Adipocyte (in vitro differentiated cells): ENCODE measurements at places on chromosomes 7 and 10.

DNA sequence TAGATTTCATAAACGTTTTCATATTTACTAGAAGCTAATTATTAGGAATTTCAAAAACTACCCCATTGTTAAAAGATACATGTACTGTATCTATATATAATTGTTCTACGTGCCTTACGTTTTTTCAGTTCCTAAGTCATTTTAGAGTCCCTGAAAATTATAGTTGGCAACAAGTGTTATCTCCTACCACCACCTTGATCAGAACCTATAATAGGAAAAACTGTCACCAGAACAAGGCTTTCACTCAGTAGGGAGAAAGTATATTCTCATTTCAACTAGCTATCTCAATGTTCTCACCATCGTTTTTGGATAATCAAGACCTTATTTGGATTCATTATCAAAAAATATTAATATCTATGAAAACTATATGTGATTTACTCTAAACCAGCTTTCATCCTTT is 107.7 kb downstream of the CPEB3 start:
- DNase-seq: no peak

DNA sequence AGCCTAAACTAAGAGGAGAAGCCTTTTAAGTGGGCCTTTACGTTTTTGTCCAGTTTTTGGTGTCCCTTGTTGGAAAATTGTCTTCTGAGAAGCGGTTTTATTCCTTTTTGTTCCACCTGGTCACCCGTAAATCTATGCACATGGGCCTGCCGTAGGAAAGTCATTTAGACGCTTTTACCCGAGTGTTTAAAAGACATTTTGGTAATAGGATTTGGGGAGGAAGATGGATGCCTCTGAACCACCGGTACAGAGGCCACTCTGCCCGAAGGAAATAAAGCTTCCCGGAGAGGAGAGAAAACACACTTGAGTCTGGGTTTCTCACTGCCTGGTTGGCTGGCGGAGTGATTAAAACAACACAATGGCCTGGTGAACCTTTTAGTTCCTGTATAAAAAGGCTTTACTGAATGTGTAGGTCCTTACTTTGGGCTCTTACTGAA is 760 bp downstream of the THNSL1 start:
- DNase-seq: peak; percentile 43

- no peak for DNase-seq
These were observed 15.6 kb upstream of the HECW1 start for GRCh38 chr7:43096875-43097274.

DNA sequence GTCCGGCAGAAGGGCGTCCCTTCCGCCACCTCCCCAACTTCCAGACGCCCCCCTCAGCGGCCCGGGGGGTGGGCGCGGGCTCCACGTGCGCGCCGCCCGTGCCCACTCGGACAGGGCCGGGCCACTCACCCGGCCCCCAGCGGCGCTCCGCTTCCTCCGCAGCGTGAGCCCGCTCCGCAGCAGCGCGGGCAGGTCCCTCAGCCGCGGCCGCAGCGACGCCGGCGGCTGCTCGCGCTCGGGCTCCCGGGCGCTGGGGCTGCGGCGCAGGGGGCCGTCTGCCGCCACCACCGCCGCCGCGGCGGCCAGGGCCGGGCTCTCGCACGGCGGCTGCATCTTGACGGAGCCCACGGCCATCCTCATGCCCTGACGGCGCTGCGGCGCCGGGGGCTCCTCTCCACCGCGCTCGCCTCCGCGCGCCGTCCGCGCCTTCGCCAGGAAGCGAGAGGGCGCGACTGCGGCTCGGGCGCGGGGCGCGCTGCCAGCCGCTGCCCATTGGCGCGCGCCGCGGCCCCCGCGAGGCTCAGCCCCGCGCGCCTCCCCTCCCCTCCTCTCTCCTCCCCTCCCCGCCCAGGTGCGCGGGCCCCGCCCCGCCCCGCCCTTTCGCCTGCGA is at the start of gene RAPGEF5:
Gene RAPGEF5 (minus strand): TSS at position 454 of the 610 bp plus-strand sequence. CDS start 94 bp downstream, at position 360.
- peak; percentile 11 for DNase-seq

- no peak for DNase-seq
These were observed 31.2 kb upstream of the SH2B2 start for GRCh38 chr7:102255501-102255900.

DNA sequence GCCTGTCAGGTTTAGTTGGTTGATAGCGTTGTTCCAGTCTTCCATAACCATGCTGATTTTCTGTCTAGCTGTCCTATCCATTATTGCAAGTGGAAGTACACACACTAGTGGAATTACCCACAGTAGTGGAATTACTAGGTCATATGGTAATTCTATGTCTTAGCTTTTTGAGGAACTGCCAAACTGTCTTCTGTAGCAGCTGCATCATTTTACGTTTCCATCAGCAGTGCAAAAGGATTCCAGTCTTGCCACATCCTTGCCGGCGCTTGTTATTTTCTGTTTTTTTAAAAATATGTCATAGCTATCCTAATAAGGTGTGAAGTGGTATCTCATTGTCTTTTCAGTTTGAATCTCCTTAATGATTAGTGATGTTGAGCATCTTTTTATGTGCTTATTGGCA is 17.2 kb upstream of the RHBDD2 start:
- peak; percentile 37 for DNase-seq
